ENCODE measurements at places on chromosomes 12 and 14.

GRCh38 chr12:20040831-20041230 is 327.5 kb upstream of the PDE3A start:
- H3K4me3 ChIP-seq, result no peak overlapping the region
- H3K4me1 ChIP-seq, result no peaks in the 10 kb centered on the region
- DNase-seq, result no peak
- H3K36me3 ChIP-seq, result no peaks in the 10 kb centered on the region
- H3K27ac ChIP-seq, result no peak overlapping the region

- no peak for DNase-seq
- no peaks in the 10 kb centered on the region for H3K27me3 ChIP-seq
- H3K36me3 ChIP-seq, result peaks cover 16% of the 10 kb centered on the region
- H3K27ac ChIP-seq, result peak overlapping the region; percentile 59
Observed at GRCh38 chr14:36316131-36316530, 4.3 kb downstream of the MBIP start.

- H3K27ac ChIP-seq, result no peak overlapping the region
- H3K36me3 ChIP-seq, result no peaks in the 10 kb centered on the region
- no peaks in the 10 kb centered on the region for H3K27me3 ChIP-seq
- DNase-seq, result no peak
Observed at GRCh38 chr14:37665951-37666350, 70.5 kb downstream of the TTC6 start.

DNA sequence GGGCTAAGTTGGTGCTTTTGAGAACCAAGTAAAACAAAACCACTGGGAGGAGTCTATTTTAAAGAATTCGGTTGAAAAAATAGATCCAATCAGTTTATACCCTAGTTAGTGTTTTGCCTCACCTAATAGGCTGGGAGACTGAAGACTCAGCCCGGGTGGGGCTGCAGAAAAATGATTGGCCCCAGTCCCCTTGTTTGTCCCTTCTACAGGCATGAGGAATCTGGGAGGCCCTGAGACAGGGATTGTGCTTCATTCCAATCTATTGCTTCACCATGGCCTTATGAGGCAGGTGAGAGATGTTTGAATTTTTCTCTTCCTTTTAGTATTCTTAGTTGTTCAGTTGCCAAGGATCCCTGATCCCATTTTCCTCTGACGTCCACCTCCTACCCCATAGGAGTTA is 1.8 kb upstream of the RAB5B start:
- no peak for DNase-seq
- H3K27me3 ChIP-seq, result no peaks in the 10 kb centered on the region
- H3K36me3 ChIP-seq, result peaks cover 31% of the 10 kb centered on the region
- no peak overlapping the region for H3K27ac ChIP-seq
- peaks cover 32% of the 10 kb centered on the region for H3K4me1 ChIP-seq

GRCh38 chr12:130671556-130671955 is 44.5 kb downstream of the RIMBP2 start:
- DNase-seq, result no peak
- H3K27ac ChIP-seq, result no peak overlapping the region
- H3K27me3 ChIP-seq, result no peaks in the 10 kb centered on the region
- H3K4me3 ChIP-seq, result no peak overlapping the region
- peaks cover 1% of the 10 kb centered on the region for H3K36me3 ChIP-seq

DNA sequence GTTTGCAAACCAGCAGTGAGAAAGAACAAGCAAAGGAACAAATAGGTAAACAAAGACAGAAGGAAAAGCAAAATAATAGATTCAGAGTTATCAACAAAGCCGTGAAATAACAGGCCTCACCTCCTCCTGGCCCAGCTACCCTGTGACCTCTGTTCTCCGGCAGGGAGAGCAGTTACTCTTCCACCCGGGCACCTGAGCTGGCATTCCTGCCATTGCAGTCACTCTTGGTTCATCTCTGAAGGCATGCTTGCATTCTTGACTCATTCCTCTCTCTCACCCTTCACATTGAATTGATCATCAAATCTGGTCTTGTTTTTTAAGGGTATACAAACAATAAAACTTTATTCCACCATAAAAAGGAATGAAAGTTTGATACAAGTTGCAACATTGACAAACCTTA is 95.1 kb downstream of the TTC8 start:
- DNase-seq, result no peak
- H3K27me3 ChIP-seq, result peaks cover 14% of the 10 kb centered on the region
- H3K27ac ChIP-seq, result no peak overlapping the region
- no peaks in the 10 kb centered on the region for H3K4me1 ChIP-seq
- H3K36me3 ChIP-seq, result no peaks in the 10 kb centered on the region

- no peak overlapping the region for H3K27ac ChIP-seq
- H3K27me3 ChIP-seq, result peaks cover 86% of the 10 kb centered on the region
- peak overlapping the region; percentile 71 for H3K4me3 ChIP-seq
- H3K36me3 ChIP-seq, result no peaks in the 10 kb centered on the region
Observed at GRCh38 chr12:57621497-57622292, 10.5 kb downstream of the ARHGEF25 start.

DNA sequence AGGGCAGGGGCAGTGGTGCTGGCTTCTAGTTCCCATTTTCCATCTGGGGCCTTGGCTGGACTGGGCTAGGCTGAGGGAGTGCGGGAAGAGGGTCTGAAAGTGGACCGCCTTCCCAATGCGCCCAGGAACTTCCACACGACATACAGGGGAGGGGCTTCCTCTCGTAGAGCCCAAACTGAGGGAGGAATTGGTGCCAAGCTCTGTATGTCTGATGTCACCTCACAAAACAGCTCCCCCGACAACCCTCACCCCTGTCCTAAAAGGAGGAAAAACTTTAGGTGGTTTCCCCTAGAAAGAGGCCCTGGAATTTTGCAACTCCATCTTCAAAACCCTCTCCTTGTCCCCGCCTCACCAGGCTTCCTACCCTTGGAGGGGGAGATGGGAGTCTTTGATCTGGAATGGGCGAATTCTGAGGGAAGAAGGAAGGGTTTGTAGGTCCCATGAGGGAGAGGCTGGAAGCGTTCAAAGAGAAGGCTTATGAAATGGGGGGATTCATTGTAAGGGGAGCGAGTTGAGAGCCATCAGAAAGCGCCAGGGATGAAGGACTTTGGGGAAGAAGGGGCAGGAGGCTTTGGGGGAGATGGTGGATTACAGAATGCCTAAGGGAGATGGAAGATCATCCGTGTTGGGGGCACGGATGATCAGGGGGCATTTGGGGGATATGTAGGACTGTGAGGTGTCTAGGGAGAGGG is 844 bp downstream of the GLTP start:
- DNase-seq, result peak; percentile 17
- H3K36me3 ChIP-seq, result no peaks in the 10 kb centered on the region
- H3K4me3 ChIP-seq, result peak overlapping the region; percentile 93
- no peaks in the 10 kb centered on the region for H3K27me3 ChIP-seq
- peaks cover 45% of the 10 kb centered on the region for H3K4me1 ChIP-seq
- peak overlapping the region; percentile 66 for H3K27ac ChIP-seq

- no peaks in the 10 kb centered on the region for H3K4me1 ChIP-seq
- no peak overlapping the region for H3K27ac ChIP-seq
- H3K4me3 ChIP-seq, result no peak overlapping the region
- H3K36me3 ChIP-seq, result no peaks in the 10 kb centered on the region
- no peak for DNase-seq
- H3K27me3 ChIP-seq, result peaks cover 5% of the 10 kb centered on the region
Observed at GRCh38 chr12:102365365-102365764, 115.0 kb downstream of the IGF1 start.

- no peaks in the 10 kb centered on the region for H3K36me3 ChIP-seq
- peaks cover 4% of the 10 kb centered on the region for H3K4me1 ChIP-seq
- no peak overlapping the region for H3K4me3 ChIP-seq
Observed at GRCh38 chr14:99382071-99382470, 98.6 kb downstream of the SETD3 start.

DNA sequence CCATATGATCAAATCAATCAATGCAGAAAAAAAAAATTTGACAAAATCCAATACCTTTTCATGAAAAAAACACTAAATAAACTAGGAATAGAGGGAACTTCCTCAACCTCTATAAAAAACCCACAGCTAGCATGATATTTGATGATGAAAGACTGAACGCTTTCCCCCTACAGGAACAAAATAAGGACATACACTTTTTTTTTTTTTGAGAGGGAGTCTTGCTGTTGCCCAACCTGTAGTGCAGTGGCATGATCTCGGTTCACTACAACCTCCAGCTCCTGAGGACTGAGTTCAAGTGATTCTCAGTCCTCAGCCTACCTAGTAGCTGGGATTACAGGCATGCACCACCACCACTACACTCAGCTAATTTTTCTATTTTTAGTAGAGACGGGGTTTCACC is 17.9 kb upstream of the CAMKK2 start:
- H3K36me3 ChIP-seq, result peaks cover 44% of the 10 kb centered on the region
- H3K27ac ChIP-seq, result no peak overlapping the region
- H3K4me1 ChIP-seq, result peaks cover 27% of the 10 kb centered on the region
- no peaks in the 10 kb centered on the region for H3K27me3 ChIP-seq
- H3K4me3 ChIP-seq, result no peak overlapping the region

- peaks cover 33% of the 10 kb centered on the region for H3K4me1 ChIP-seq
- H3K27ac ChIP-seq, result no peak overlapping the region
- H3K27me3 ChIP-seq, result no peaks in the 10 kb centered on the region
- DNase-seq, result no peak
- no peak overlapping the region for H3K4me3 ChIP-seq
Observed at GRCh38 chr12:22657538-22657937, 32.6 kb downstream of the ETNK1 start.

GRCh38 chr12:19373586-19373985 is 65.7 kb upstream of the AEBP2 start:
- H3K4me3 ChIP-seq, result no peak overlapping the region
- DNase-seq, result no peak
- no peaks in the 10 kb centered on the region for H3K27me3 ChIP-seq

- H3K27me3 ChIP-seq, result no peaks in the 10 kb centered on the region
- H3K4me1 ChIP-seq, result peaks cover 47% of the 10 kb centered on the region
- H3K27ac ChIP-seq, result peak overlapping the region; percentile 94
Observed at GRCh38 chr12:6866920-6867412, 365 bp upstream of the TPI1 start.

GRCh38 chr12:85280165-85280983 is at the start of gene ALX1:
TSS of gene ALX1 (plus strand) at chr12:85280220. CDS start at chr12:85280262, 42 bp downstream.
- peaks cover 46% of the 10 kb centered on the region for H3K27me3 ChIP-seq
- H3K36me3 ChIP-seq, result no peaks in the 10 kb centered on the region
- no peak within 1 kb of the TSS for H3K27ac ChIP-seq
- peak within 1 kb of the TSS; percentile 27 for H3K4me3 ChIP-seq
- DNase-seq, result peak; percentile 3

DNA sequence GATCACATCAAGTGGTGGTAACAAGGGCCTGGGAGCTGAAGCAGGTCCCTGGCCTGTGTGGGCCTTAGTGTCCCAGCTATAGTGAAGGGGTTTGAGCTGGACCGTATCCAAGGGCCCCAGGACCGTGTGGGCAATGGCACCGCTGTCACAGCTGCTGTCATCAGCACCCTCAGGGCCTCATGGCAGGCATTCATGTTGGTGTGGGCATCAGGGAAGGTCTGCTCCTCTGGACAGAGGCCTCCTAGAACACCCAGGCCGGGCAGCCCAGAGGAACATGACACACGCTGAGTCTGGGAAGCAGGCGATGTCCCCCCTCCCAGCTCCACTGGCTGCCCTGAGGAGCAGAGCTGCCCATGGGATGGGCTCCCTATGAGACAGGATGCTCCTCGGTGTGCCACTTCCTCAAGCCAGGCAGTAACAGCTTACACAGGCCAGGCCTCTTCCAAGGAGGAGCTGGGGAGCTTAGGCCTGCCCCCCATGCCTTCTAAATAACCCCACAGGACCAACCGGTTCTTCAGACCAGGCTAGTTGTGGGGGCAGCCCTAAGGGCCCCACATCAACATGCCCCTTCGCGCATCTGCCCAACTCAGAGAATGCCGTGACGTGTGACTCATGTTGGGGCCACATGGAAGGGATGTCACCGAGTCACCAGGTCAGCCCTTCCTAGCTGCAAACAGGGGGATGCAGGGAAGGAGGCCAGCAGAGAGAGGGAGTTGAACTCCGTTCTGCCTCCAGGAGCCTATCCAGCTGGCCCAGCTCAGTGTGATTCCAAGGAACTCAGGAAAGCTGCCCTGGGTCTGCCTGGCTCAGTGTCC is 80.4 kb downstream of the PITPNM2 start:
- no peak overlapping the region for H3K27ac ChIP-seq
- H3K27me3 ChIP-seq, result no peaks in the 10 kb centered on the region
- no peak for DNase-seq
- H3K4me1 ChIP-seq, result peaks cover 44% of the 10 kb centered on the region
- H3K4me3 ChIP-seq, result no peak overlapping the region

DNA sequence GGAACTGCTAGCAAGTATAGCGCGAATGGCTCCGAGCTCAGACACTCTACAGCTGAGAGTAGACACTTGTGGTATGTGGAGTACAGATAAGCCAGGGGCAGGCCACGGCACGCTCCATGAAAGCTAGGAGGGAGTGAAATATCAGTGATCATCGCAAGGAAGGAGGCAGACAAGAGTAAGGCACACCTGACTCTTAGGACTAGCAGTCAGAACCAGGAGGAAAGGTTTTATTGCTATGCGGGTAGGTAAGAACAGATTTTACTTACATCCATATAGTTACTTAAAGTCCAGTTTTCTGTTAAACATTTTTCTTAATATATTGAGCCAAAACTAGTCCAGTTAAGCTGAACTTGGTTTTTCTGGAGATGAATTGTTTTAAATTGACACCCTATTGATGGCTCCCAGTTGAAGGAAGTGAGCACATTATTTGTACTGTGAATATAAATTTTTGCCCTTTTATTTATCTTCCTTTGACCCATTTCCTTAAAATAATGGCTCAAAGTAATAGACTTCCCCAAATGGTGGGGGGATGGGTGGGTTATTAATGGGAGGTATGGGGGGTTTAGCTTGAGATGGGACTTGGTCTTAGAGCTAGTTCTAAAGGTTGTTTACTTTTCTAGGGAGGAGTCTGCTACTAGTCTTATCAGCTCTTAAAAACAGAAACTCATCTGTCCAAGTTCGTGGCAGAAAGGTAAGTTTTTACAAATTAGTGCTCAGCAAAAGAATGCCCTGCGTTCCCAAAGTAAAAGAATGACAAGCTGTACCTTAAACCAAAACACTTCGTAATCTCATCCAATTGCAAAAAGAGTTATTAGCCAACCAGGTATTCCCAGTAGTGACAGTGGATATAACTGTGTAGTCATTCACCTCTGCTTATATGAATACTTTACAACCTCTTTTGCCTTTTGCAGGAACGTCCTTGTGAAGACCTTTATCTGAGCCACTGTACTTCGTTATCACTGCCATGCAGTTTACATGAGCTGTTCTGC is 5.8 kb downstream of the HNRNPA1 start:
- DNase-seq, result no peak
- H3K27ac ChIP-seq, result peak overlapping the region; percentile 31
- no peaks in the 10 kb centered on the region for H3K36me3 ChIP-seq
- H3K4me3 ChIP-seq, result peak overlapping the region; percentile 12
- peaks cover 37% of the 10 kb centered on the region for H3K4me1 ChIP-seq

DNA sequence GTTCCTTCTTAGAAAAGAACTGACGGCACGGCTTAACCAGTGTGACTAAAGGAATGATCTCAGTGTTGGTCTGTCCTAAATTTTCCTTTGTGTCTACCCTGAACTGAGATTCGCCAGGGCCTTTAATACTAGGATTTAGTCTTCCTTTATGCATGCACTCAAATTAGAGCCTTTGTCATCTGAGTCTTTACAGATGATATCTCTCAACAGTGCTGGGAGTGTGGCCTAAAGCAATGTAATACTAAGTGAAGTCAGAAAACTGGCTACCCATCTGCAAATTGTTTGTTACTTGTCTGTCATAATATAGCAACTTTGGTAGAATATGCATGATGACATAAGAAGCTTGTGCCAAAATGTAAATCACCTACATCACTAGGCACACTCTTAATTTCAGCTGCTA is 95.4 kb downstream of the PTPRO start:
- H3K27ac ChIP-seq, result no peak overlapping the region
- no peaks in the 10 kb centered on the region for H3K36me3 ChIP-seq
- H3K27me3 ChIP-seq, result peaks cover 14% of the 10 kb centered on the region
- H3K4me3 ChIP-seq, result no peak overlapping the region
- DNase-seq, result no peak

Data from activated naive CD4-positive, alpha-beta T cell treated with anti-CD3 and anti-CD28 coated beads for 36 hours (primary cell).